Stimulated activated CD8-positive, alpha-beta memory T cell treated with anti-CD3 and anti-CD28 coated beads, Interleukin-4, amount 100 ng/mL, for 4 hours (primary cell): ENCODE measurements at places on chromosomes 16 and 17.

- peak; percentile 9 for DNase-seq
Observed at GRCh38 chr17:34542700-34543336, 36.6 kb upstream of the TMEM132E start.

- DNase-seq = no peak
Observed at GRCh38 chr17:16106161-16106891, 106.7 kb downstream of the TTC19 start.

DNA sequence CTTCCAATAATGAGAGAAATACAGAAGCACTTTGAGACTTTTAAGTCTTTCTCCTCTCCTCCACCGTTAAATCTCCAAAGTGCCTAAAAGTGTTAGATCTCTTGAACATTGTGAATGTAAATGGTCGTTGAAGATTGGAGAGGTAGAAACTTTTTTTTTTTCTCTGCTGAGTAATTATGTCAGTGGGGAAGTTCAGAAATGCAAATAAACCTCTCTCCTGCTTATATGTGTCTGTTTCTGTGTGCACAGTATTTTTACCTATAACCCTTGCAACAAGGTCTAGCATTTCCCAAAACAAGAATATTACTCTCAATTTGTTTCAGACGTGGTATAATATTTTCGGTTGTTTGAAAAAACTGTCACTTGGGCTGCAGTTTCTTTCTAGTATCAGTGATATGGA lies 833.6 kb upstream of the CDH8 start:
- DNase-seq = no peak

- DNase-seq = no peak
Observed at GRCh38 chr16:88784074-88784855, 755 bp downstream of the PIEZO1 start.

- no peak for DNase-seq
Observed at GRCh38 chr17:29289852-29290251, 4.1 kb downstream of the NUFIP2 start.

DNA sequence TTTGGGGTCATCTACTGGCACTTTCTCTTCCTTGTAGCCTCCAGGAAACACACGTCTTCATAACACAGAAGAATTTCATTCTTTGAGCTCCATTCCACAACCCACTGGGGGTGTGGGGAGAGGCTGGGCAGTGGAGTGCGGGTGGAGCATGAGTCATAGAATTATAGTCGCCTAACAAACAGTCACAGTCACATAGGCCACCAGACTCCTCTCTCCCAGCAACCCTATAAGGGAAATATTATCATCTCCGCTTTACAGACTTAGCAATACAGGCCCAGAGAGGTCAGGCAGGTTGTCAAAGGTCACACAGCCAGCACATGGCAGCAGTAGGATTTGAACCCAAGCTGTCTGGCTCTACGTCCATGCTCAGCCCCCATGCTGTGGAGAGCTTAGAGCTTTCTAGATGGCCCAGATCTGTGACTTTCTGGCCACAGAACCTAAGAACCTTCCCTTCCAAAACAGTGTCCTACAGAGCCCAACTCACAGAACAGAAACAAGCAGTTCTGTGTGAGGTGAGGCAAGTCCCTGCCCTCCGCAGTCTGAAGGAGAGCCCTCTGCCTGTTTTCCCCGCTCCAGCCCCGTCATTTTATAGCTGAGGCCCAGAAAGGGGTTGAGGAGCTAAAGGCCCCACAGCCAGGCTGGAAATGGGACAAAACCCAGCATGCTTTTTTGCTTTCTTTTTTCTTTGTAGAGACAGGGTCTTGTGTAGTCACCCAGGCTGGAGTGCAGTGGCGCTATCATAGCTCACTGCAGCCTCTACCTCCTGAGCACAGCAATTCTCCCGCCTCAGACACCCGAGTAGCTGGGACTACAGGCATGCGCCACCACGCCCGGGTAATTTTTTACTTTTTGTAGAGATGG lies 10.7 kb upstream of the LITAF start:
- DNase-seq = no peak

- DNase-seq = no peak
Observed at GRCh38 chr17:47776330-47777197, 43.5 kb downstream of the TBX21 start.

- no peak for DNase-seq
Observed at GRCh38 chr16:67489401-67490083, 6.2 kb upstream of the AGRP start.

- no peak for DNase-seq
Observed at GRCh38 chr16:22425036-22425801, 50.8 kb upstream of the CDR2 start.

- no peak for DNase-seq
Observed at GRCh38 chr17:1985686-1986085, 39.4 kb downstream of the RTN4RL1 start.

DNA sequence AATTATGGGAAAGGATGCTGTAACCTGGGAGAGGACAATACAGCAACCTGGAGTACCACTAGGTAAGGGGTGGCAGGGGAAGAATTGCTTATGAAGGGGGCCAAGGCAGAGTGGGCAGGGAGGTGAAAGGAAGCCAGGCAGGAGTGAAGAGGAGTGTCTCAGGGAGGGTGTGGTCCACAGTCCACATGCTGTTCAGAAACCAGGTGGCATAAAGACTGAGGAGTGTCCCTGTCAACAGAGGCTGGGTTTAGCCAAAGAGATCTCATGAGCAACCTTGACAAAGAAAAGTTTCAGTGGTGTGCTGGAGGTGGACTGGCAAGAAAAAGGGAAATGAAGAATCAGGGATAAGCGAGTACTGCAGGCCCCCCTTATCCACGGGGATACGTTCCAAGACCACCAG lies 88.4 kb downstream of the SPACA3 start:
- no peak for DNase-seq

DNA sequence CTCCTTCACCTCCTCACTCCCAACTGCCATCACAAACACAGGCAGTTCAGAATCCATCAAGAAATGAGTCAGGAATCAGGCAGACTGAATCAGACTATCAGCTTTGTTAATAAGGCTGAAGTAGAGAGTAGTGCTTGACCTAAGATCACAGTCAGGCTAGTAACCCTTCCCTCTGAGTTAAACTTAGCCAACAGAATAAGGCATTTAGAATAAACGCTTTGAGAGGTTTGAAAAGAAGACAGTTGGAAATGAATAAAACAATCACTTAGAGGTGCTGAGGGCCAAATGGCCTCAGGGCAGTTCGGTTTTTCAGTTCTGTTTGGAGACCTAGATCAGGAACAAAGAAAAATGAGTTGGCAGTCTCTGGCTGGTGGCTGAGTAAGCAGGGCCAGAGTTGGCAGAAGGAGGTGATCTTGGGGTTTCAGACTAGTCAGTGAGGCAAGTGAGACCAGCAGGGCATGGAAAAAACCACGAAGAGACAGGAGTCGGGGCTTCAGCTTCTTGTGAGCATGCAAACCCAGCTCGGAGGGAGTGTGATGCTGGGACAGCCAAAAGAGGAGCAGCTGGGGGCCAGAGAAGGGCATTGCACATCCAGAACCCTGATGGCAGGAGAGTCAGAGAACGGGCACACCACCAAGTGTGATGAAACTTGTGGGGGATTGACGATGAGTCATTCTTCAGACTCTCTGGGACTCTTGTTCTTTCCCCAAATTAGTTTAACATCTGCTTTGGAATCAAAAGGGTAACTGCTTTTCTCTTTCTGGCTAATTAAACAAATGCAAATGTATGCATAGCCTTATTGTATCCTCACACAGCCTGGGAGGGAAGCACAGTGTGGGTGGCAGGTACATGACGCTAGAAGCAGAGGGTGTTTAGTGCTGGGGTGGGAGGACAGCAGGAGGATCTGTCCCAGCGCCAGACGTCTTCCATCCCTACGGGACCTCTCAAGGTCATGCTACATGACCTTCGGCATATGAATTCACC lies 54.8 kb downstream of the SPECC1 start:
- no peak for DNase-seq

- no peak for DNase-seq
Observed at GRCh38 chr17:28326114-28326513, 7.1 kb downstream of the TMEM97 start.

DNA sequence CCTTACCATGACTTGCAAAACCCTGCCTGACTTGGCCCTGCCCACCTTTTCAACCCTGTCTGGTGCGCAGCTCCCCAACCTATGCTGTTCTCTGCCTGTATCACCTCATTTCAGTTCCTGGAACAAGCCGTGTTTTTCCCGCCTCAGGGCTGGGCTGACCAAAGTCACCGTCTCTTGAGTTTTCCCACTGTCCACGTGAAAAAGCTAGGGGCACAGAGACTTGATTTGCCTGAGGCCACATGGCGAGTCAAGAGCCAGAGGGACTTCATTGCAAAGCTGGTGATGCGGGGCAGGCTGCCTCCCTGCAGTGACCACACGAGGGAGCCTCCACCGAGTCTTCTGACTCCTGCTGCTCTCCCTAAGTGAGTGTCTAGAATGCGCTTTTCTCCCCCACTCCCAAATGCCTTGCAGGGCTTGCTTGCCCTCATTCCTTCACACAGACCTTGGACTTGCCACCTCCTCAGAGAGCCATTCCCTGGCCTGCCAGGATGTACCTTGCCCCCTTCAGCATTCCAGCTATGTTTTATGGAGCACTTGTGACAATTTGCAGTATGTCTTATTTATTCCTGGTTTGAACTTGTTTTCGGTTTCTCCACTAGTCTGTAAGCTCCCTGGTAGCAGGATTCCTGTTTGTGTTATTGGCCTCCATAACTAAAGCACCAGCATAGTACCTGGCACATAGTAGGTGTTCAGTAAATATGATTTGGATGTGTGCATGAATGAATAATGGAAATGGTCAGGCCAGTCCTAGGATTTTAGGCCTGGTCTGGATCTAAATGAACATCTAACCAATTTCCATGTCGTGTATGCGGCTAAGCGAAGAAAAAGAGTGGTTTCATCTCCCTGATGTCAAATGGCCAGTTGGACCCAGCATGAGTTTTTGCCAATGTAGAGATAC lies 252.3 kb downstream of the SNX29 start:
- no peak for DNase-seq

GRCh38 chr17:17140590-17140980 lies 65.5 kb downstream of the PLD6 start:
- DNase-seq = no peak

GRCh38 chr17:17380145-17380925 lies 77.2 kb downstream of the NT5M start:
- DNase-seq = no peak

- peak; percentile 59 for DNase-seq
Observed at GRCh38 chr17:14205992-14206461, 30.6 kb downstream of the CDRT15 start.

- no peak for DNase-seq
Observed at GRCh38 chr16:74700116-74700437, 585 bp downstream of the MLKL start.

GRCh38 chr17:77456951-77457548 lies 316.3 kb downstream of the SEC14L1 start:
- no peak for DNase-seq

DNA sequence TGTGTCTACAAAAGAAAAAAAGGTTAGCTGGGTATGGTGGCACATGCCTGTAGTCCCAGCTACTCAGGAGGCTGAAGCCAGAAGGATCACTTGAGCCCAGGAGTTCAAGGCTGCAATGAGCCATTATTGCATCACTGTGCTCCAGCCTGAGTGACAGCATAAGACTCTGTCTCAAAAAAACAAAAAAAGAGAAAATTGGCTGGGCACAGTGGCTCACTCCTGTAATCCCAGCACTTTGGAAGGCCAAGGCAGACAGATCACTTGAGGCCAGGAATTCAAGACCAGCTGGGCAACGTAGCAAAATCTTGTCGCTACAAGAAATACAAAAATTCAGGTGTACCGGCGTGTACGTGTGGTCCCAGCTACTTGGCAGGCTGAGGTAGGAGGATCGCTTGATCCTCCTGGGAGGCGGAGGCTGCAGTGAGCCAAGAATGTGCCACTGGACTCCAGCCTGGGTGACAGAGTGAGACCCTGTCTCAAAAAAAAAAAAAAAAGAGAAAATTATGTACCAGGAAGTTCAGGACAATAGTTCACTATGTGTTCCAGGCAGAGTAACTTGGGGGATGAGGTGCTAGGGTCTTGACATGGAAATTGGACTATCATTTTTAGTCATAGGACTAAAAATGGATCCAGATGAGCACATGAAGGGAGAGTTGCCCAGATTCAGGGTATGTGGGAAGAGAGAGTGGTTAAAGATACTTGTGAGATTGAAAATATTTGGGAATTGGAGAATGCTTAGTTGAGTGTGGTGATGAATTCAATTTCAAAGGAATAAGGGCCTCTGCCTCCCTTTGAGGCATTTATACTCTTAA lies 11.0 kb downstream of the ALDH3A2 start:
- no peak for DNase-seq

- DNase-seq = no peak
Observed at GRCh38 chr16:57091200-57091974, 996 bp upstream of the CPNE2 start.

DNA sequence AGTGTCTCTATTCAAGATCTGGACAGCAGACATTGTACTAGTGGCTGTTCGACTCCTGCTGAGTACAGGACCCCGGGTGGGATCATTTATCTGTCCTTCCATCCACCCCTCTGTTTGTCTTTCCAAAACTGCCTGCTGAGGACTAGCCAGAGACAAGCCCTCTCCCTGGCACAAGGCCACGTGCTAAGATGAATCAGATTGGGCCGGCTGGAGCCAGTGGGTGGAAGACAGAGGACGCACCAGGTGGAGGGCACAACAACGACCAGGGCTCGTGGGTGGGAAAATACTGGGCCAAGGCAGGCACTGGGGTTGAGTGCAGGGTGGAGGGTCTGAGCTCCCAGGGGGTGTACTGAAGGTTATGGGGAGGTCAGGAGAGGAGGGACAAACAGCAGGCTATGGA lies 1.4 kb upstream of the CA7 start:
- DNase-seq = no peak
